NCI-H2029 treated with DMSO at 0.1 percent for 48 hours (cell line): ENCODE measurements at places on chromosomes 6 and 20.

GRCh38 chr6:123007885-123008284, 11.8 kb downstream of the CLVS2 start:
- DNase-seq: no peak

GRCh38 chr20:53279735-53280134, 307.6 kb downstream of the TSHZ2 start:
- no peak for DNase-seq

GRCh38 chr20:9339708-9340107, 174.7 kb upstream of the LAMP5 start:
- DNase-seq: no peak

- no peak for DNase-seq
Measured at GRCh38 chr6:86581833-86582232, 355.5 kb upstream of the HTR1E start.

DNA sequence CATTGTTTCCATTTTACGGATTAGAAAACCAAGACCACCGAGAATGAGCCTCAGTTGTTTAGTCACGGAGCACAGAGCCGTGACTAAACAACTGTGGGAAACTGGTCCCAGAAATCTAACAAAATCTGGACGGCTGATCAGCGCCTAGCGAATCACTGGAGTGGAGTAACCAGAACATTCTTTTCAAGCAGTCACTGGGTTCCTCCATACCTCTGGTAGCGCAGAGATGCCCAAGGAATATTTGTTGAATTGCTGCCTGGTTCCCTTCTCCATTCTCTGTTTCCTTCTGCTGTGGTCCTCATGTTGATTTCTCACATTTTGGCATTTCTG, 62.0 kb downstream of the GPX5 start:
- DNase-seq: no peak

GRCh38 chr20:37714978-37715672, 21.3 kb downstream of the CTNNBL1 start:
- DNase-seq: no peak

GRCh38 chr20:63830841-63831588, at the start of gene ZBTB46:
TSS of gene ZBTB46 (minus strand) at chr20:63831264. CDS start at chr20:63790757, 40,507 bp downstream.
- no peak for DNase-seq

- DNase-seq: no peak
Measured at GRCh38 chr20:62646851-62647520, 4.7 kb downstream of the SLCO4A1 start.

- no peak for DNase-seq
Measured at GRCh38 chr6:110527516-110527915, 51.1 kb upstream of the SLC22A16 start.

DNA sequence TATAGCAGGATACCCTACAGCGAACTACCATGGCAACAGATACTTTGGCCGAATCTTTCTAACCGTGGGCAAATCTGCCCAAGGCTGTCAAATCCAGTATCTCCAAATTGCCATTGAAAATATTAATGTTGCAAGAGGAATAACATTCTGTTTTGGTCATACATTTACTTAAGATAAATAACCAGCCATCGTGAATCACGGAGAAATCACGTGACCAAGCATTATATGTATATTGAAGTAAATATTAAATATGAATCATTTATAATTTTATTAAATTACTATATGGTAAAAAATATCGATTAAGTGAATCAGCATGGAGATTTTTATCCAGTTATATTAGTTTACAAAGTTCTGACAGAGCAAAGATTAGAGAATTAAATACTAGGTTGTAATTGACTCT, 714.6 kb upstream of the GJE1 start:
- no peak for DNase-seq

- DNase-seq: no peak
Measured at GRCh38 chr6:146286961-146287360, 256.7 kb upstream of the RAB32 start.

GRCh38 chr6:162852840-162853577, 125.2 kb downstream of the PACRG start:
- DNase-seq: no peak

- DNase-seq: no peak
Measured at GRCh38 chr6:135008072-135008940, 46.3 kb downstream of the HBS1L start.

GRCh38 chr20:62293111-62293784, 9.5 kb upstream of the ADRM1 start:
- no peak for DNase-seq

- DNase-seq: no peak
Measured at GRCh38 chr6:169386411-169387057, 132.9 kb upstream of the THBS2 start.

GRCh38 chr6:146345598-146345997, 198.0 kb upstream of the RAB32 start:
- DNase-seq: no peak

- no peak for DNase-seq
Measured at GRCh38 chr6:16362296-16362695, 123.9 kb downstream of the GMPR start.

GRCh38 chr6:166775180-166775922, 148.3 kb upstream of the RPS6KA2 start:
- peak; percentile 13 for DNase-seq

DNA sequence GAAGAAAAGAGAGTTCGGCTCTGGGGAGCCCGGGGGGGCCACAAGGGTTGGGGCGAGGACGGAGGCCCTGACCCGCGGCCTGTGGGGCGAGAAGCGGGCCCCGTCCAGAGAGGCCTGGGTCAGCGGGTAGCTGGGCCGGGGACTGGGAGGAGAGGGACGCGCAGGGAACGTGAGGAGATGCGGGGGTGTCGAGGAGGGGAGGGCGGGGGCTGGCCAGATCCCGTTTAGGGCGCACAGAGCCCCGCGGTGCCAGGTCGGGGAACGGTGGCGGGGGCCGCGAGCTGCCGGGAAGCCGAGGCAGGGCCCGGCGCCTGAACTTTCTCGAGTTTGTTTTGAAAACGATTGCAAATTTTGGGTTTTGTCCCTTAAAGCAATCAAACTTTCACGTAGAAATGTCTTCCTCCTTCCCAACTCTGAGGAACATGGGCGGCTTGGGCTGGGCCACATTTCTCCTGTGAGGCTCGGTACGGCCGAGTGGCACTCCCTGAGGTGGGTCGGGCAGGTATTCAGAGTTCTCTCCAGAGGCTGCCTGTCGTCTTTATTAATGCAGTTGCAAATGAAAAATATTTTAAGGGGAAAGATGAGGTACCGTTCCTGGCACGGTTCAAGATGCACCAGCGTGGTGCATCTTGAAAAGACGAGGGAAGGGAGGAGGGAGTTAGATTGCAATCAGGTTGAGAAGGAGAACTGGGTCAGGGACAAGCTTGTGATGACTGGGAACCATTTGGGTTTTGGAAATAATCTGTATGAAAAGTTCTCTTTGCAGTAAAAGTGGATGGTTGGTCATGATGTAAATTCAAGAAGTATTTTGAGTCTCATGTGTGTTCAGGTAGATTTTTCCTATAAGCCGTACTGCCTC, 972 bp downstream of the RNF8 start:
- DNase-seq: no peak

DNA sequence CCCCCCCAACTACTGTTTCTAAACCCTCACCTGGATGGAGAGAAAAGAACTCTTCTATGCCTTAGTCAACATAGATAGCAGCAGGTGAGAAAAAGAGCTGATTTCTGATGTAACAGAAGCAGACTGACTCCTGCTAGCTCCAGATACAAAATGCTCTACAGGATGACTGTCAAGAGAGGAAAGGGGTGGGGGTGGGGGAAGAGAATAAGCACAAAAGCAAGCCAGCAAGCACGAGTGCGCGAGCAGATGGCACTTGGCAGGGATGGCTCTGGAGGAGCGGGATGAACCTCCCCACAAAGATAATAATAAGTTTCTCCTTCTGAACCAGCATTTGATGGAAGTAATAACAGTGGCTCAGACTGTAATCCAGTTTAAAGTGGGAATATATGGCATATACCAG, 45.6 kb upstream of the SPDEF start:
- DNase-seq: peak; percentile 56

DNA sequence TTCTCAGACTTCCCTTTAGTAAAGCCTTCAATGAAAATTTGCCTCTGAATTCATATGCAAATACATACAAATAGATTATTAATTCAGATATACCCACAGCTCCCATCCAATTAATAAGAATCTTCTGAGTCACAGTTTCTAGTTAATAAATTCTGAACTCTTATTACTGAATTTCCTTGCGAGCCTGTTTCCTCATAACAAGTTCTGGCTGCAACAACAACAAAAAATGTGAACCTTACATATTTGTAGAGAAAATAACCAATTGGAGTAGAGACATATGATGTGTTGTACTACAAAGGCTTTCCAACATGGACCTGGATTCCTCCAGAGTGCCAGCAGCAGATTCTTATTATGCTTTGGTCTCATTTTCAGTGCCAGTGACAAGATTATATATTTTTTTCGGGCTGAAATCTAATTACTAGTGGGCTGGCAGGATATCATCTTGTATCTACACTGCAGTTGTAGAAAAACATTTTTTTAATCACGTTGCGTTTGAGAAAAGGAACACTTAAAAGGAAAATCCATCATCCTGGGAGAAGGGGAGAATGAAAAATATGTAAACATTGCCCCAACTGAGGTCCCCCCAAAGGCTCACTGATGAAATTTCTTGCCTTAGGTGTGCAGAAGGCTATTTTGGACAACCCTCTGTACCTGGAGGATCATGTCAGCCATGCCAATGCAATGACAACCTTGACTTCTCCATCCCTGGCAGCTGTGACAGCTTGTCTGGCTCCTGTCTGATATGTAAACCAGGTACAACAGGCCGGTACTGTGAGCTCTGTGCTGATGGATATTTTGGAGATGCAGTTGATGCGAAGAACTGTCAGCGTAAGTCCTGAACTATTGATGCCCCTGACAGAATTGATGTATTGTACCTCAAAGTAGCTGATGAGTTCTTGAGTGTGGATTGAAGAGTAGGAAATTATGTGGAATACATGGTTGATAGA, 404.6 kb downstream of the LAMA2 start:
- no peak for DNase-seq

DNA sequence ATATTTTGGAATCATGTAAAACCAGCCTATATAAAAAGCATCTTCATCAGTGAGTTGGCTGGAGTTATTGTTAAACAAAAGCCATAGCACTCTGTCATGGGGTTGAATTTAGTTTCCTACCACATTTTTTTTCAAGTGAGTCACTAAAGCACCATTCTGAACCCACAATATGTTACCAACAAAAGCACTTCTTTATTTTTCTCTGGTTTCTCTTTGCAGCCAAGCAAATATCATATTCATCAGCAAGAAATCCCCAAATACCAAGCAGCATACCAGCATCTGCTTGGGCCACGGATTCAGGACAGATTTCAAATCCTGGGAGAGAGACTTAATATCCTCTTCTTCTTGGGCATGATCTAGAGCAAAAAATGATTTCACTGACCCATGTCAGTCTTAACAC, 441.4 kb downstream of the BCKDHB start:
- no peak for DNase-seq

- peak; percentile 35 for DNase-seq
Measured at GRCh38 chr6:153131037-153131981, at the start of gene RGS17. TSS of gene RGS17 (minus strand) at chr6:153131282. CDS start at chr6:153044018, 87,264 bp downstream.

DNA sequence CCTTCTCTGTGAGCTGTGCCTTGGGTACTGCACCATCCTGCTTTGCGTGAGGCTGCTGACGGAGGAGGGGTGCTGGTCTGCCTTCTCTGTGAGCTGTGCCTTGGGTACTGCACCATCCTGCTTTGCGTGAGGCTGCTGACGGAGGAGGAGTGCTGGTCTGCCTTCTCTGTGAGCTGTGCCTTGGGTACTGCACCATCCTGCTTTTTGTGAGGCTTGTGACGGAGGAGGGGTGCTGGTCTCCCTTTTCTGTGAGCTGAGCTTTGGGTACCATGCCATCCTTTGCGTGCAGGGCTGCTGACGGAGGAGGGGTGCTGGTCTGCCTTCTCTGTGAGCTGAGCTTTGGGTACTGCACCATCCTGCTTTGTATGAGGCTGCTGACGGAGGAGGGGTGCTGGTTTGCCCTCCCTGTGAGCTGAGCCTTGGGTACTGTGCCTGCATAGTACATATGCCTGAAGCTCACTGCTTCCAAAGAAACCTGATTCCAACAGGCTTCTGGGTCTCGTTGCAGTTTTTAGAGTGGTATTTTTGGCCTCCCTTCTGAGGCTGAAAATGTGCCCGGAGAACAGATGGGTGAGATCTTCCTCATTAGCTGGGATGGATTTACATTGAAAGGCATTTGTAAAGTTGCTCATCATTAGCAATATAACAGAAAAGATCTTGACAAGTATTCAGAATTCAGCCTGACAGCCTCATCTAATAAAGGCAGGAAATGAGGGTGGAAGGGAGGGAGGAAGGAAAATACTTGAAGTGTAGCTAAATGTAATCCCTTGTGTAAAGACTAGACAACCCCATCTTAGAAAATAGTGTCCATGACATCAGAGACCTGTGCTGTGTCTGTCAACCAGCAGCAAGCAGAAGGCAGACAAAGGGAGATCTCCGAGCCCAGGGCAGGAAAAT, 46.8 kb upstream of the UNC93A start:
- no peak for DNase-seq

DNA sequence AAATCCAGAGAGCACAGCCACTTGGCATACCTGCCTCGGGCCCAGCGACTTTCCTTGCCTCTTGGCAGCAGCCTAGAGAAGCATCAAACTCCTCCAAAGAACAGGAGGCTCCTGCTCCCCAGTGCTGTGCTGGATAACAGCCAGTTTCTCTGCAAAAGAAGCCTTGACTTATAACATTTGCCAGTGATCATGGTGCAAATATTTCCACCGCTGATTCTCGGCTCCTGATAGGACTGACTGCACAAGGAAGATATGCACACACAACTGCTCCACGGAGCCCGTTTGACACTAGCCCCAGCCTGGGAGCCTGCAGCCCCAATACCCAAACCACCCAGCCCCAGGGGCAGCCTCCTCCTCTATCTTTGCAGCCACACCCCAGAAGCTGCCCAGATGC, 17.5 kb downstream of the ACSS1 start:
- DNase-seq: no peak

- DNase-seq: no peak
Measured at GRCh38 chr6:40505191-40505810, 81.9 kb downstream of the LRFN2 start.

DNA sequence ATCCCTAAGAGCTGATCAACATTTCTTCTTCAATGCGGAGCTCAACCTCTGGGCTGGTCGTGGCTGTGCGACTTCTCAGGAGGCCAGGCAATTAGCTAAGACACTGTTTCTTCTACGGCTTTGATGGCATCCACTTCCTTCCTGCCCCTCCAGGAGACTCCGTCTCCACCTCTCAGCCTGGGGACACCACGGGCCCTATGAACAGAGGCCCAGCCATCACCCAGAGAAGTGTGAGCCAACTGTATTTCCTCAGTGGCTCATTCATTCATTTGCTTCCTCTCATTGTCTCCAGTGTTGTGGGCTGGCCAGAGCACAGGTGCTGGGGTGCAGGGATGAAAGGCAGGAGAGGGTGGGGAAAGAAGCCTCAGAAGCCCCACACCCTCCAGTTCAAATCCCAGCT, 51.8 kb upstream of the APCDD1L start:
- no peak for DNase-seq

- no peak for DNase-seq
Measured at GRCh38 chr6:56043076-56043475, 167.7 kb upstream of the BMP5 start.

- no peak for DNase-seq
Measured at GRCh38 chr6:118606268-118606667, 45.1 kb downstream of the CEP85L start.

DNA sequence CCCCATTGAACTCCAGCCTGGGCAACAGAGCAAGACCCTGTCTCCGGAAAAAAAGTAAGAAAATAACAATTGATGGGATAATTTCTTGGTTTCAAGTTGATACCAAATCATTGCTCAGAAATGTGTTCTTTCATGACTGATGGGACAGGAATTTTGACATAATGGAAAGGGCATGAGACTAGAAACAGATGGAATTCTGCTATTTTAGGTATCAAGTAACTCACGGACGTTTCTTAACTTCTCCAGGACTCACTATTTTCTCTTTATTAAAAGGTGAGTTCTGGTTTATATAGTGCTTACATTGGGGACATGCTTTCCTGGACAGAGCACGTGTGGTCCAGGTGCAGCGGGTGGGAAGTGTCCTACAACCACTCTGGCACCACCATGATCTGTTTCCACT, 6.0 kb upstream of the DSP start:
- DNase-seq: no peak
